GM19239 (cell line): ENCODE measurements at places on chromosomes 12 and 14.

GRCh38 chr12:121610239-121611149 is 15.8 kb upstream of the ORAI1 start:
- DNase-seq = no peak

GRCh38 chr12:116651089-116651488 is 86.8 kb downstream of the SPRING1 start:
- no peak for DNase-seq

GRCh38 chr12:120362516-120363273 is 6.3 kb downstream of the MSI1 start:
- no peak for DNase-seq

DNA sequence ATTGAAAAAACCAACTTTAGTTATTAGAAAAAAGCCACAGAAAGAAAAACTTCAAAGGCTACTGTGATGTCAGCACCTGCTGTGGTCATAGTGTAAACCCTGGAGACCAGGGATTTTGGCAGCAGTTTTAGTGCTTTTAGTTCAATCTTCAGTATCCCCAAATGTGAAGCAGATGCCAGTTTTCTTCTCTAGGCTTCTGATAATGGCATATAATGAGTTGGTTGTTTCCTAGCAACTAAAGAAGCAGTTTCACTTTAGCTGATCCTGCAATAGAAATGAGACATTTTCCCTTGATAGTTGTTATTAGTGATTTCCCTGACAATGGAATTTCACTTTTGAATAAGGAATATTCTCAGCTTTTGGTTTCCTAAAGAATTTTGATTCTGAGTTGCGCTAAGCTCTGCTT is 131.2 kb downstream of the NUBPL start:
- no peak for DNase-seq

GRCh38 chr12:43786899-43787693 is 19.0 kb downstream of the TWF1 start:
- no peak for DNase-seq

DNA sequence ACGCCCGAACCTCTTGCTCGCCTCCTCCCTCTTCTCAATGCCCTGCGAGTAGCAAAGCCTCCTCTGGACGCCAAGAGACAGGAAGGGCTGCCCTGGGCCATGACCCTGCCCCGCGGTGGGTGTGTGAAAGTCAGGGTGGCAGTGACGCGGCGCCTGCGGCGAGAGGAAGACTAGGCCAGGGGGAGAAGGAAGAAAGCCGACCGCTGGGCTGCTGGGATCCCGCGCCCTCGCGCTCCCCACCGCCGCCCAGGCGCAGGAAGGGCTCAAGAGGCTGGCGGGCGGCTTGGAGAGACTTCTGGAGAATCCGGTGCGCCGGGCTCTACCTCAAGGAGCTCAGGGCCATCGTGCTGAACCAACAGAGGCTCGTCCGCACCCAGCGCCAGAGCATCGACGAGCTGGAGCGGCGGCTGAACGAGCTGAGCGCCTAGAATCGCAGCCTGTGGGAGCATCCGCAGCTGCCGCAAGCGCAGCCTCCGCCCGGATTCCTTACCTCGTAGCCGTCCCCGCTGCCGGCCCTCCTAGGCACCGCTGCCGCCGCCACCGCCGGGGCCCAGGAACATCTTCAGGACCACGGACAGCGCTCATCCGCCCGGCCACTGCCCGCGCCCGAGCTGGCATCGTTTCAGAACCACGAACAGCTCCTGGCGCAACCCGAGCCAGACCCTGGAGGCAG is 105.0 kb upstream of the PRB2 start:
- DNase-seq = peak; percentile 47

- DNase-seq = no peak
Observed at GRCh38 chr12:76920172-76921099, 41.6 kb upstream of the CSRP2 start.

DNA sequence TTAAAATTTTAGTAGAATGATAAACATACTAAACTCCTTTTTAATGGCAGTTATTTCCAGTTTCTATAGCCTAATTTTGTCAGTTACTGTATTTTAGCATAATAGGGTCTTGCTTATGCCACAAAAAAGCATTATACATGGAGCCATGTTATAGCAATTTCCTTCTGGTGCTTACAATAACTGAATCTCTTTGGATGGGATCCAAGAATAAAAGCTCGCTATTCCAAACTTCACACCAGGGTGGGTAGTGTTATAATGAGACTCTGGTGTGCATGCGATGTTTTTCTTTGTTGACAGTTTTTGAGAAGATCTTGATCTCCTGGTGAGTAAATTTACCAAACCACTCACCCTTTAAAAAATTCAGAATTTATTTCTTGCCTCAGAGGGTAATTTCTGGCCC is 90.4 kb upstream of the CCDC91 start:
- DNase-seq = no peak

- DNase-seq = peak; percentile 18
Observed at GRCh38 chr12:101414533-101415119, 7.1 kb upstream of the ARL1 start.

DNA sequence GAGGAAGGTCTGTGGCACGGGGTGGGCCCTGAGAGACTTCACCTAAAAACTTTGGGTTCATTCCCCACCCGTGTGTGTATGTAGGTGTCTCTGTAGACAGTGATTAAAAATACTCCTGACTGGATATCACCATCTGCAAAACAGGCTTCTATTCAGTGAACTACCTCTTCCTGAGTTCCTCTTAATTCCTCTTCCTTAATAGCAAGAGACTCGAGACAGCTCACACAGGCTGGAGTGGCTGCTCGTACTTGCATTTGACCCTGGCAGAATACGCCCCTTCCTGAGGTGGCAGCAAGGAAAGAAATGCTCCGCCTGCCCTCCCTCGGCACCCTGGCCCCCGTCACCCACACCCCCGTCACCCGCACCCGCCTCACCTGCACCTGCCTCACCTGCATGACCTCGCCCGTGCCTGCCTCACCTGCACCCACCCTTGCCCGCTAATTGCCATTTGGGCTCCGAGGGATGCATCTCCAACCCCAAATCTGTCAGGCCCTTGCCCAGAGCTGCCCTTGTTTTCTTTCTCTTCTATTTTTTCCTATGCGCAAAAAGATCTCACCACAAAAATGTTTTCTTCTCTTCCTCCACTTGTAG is 90.0 kb downstream of the FBXL14 start:
- no peak for DNase-seq

GRCh38 chr14:65177551-65177950 is 75.2 kb upstream of the MAX start:
- no peak for DNase-seq

GRCh38 chr14:53683229-53683628 is 273.4 kb downstream of the BMP4 start:
- DNase-seq = no peak

- DNase-seq = no peak
Observed at GRCh38 chr12:22037947-22038346, 8.1 kb upstream of the CMAS start.

GRCh38 chr12:91952916-91953315 is 192.7 kb downstream of the BTG1 start:
- DNase-seq = no peak

GRCh38 chr14:88481794-88482193 is 73.0 kb downstream of the PTPN21 start:
- no peak for DNase-seq

DNA sequence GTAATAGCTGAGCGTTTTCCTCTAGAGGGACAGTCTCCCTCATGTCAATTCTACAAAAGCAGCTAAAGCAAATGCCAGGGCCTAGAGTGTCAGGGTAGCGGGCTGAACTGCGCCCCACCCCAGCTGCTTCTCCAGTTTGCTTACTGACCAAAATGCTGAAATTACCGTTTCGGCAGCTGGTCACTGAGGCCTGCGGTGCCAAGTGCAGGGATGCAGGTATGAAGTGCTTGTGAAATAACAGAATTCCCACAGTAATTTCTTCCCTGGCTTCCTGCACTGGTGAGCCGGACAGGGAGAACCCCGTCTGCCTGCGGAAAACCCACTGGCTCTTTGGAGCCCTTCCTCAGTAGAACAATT is 19.1 kb downstream of the PSMC1 start:
- DNase-seq = no peak

- no peak for DNase-seq
Observed at GRCh38 chr14:36998686-36999085, 173.7 kb downstream of the SLC25A21 start.
